ENCODE measurements at places on chromosomes 6 and 20.

GRCh38 chr6:43509142-43509983 is 783 bp downstream of the LRRC73 start:
- no peak for DNase-seq

DNA sequence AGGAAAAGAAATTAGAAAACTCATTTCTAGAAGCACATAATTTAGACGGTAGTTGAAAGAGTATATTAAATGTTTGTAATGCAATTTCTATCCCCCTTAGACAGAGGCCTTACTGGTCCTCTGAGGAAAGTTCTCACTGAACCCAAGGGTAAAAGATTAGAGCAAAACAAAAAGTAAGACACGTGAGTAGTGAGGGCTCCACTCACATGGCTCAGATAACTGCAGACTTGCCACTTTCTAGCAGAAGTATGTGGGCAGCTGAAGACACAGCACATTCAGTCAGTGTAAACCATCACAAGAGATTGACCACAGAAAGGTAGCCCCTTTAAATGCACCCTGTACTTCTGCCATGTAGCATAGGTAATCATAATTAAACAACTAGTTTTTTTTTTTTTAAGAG is 193.8 kb downstream of the BTBD9 start:
- no peak for DNase-seq

DNA sequence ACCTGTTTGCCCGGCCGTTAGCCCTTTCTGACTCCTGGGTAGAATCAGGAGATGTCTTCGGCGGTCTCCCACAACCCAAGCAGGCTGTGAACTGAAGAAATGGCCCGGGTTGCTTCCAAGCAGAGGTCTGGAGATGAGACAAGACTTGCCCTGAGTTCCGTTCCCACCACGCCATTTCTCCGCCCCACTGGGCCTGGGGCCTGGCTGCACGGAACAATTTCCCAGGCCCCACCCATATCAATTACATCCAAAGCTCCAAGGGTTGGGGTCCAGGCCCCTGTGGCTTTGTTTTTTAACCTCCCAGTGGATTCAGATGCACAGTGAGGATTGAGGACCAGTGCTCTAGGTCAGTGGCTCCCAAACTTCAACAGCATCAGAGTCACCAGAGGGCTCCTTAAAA is 214.5 kb upstream of the ARID1B start:
- no peak for DNase-seq

- DNase-seq, result no peak
Observed at GRCh38 chr20:17107127-17107526, 119.7 kb upstream of the PCSK2 start.

- no peak for DNase-seq
Observed at GRCh38 chr6:131769385-131770141, 38.3 kb upstream of the ENPP1 start.

DNA sequence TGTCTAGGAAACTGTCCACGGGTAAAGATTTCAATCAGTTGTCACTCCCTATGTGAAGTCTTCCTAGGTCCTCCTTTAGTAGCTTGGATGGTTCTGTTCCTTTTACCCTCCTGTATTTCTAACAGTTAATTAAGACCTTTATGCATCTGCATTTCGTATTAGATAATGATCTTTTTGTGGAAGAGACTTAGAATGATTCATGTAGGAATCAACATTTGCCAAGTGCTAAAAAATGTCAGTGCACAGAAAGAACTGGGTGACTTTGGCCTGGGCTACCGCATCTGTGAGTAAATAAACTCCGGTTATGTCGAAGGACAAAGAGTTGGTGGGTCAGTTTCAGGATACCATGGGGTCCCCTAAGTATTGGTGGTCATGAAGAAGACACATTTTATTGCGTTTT is 918.0 kb downstream of the TFAP2A start:
- DNase-seq, result no peak

Data from DND-41 (cell line).